ENCODE measurements at places on chromosomes 6 and 20.

- no peak for DNase-seq
Observed at GRCh38 chr6:109815054-109815453, 124.0 kb downstream of the FIG4 start.

- no peak for DNase-seq
Observed at GRCh38 chr20:50385733-50386640, 124.2 kb upstream of the PTPN1 start.

DNA sequence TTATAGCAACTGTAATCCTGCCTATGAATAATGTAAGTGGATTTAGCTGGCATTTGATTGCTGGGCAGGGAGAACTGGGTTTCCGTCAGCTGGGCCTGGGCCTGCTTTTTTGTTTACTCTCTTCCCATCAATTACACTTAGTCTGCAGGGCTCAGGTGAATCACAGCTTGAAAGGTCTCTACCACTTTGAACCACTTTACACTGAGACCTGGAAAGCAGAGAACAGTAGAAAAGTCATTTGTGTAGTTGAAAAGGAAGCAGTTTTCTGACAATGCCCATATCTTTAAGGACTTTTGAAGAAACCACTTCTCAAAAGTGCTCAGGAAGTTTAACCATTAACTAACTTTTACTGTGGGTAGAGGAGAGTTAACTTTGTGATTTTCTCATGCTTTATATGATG lies 315.4 kb upstream of the SASH1 start:
- DNase-seq: no peak

DNA sequence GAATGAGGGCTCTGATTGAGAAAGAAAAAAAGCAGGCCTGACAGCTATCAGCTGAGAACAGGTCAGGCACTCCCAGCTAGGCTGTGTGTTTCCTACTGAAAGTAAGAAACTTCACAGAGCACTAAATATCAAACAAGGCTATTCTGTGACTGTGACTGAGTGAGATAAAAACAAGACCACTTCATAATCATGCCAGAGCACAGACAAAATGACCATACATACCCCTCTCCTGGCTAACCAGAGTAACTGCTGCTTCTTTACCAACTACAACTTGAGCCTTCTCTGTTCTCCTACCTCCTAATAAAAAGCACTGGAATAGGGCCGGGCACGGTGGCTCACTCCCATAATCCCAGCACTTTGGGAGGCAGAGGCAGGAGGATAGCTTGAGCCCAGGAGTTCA lies 6.8 kb upstream of the BTN1A1 start:
- no peak for DNase-seq

- no peak for DNase-seq
Observed at GRCh38 chr20:64129146-64129782, 21.9 kb upstream of the NPBWR2 start.

- no peak for DNase-seq
Observed at GRCh38 chr6:56732517-56732916, 89.8 kb upstream of the DST start.

- DNase-seq: no peak
Observed at GRCh38 chr20:41030531-41031242, 2.1 kb downstream of the TOP1 start.

Measured in SK-N-MC (cell line).